ENCODE measurements at places on chromosomes 11 and 22.

GRCh38 chr11:115912484-115912945 lies 408.3 kb upstream of the CADM1 start:
- no peak for DNase-seq

DNA sequence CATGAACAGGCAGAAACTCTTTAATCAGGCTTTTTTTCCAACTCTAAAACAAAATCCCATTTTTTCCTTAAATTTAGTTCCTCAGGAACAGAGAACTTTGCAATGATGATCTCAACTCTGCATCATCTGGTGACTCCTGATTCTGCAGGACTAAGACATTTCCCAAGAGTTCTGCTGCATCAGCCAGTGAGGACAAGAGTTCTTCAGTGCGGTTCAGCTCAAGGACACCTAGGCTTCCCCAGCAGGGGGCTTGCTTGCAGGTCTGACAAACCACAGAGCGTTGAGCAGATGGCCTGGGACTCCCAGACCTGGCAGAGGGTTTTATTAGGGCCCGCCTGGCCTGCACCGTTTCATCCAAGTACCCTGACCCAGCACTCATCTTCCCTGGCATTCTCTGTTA lies 6.4 kb downstream of the CDCA5 start:
- peak; percentile 7 for DNase-seq

- no peak for DNase-seq
These were observed 49.1 kb downstream of the CDKN1C start for GRCh38 chr11:2836315-2837095.

GRCh38 chr11:132605825-132606570 lies 926.3 kb downstream of the OPCML start:
- DNase-seq: no peak

- DNase-seq: no peak
These were observed 54.7 kb upstream of the TCF20 start for GRCh38 chr22:42324990-42325710.

GRCh38 chr11:112971195-112971594 lies 10.0 kb downstream of the NCAM1 start:
- DNase-seq: no peak

DNA sequence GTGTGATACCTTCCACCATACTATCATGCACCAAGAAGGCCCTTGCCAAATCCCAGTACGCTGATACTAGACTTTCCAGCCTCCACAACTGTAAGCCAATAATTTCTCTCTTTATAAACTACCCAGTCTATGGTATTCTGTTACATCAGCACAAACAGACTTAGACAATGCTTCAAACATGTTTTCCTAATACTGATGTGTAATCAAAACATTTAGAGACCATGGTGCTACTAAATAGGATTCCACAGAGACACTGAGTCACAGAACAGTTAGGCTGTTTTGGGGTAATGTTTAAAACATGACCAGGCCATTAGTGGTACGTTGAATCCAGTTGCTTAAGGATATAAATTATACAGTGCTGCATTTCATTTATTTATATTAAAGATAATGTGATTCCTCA lies 103.7 kb downstream of the PICALM start:
- no peak for DNase-seq

- no peak for DNase-seq
These were observed 25.0 kb upstream of the KCNQ1OT1 start for GRCh38 chr11:2724653-2725367.

GRCh38 chr11:17831228-17831627 lies 96.6 kb downstream of the KCNC1 start:
- no peak for DNase-seq

GRCh38 chr22:47375621-47376321 lies 613.3 kb downstream of the TBC1D22A start:
- DNase-seq: no peak

- no peak for DNase-seq
These were observed 141.3 kb downstream of the GRIK4 start for GRCh38 chr11:120652705-120653335.

DNA sequence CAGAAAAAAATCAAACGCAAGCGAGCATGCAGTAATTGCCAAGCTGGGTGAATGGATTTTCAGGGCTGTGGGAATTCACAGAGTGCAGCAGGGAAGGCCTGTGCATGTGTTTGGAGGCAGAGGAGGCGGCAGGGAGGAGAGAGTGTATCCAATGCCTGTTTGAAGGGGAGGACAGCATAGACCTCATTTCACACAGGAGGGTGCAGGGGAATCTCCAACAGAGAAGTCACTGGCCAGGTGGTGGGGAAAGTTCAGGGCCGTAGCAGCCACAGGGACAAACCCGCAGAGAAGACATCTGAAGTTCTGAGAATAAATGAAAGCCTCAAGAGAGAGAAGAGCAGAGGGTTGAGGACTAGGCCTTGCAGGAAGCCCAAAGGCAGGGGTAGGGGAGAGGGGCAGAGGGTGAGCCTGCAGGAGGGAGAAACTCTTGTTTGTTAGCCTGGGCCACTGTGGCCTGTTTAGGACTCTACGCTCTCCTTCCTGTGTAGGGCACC lies 19.2 kb upstream of the KDM2A start:
- DNase-seq: no peak

DNA sequence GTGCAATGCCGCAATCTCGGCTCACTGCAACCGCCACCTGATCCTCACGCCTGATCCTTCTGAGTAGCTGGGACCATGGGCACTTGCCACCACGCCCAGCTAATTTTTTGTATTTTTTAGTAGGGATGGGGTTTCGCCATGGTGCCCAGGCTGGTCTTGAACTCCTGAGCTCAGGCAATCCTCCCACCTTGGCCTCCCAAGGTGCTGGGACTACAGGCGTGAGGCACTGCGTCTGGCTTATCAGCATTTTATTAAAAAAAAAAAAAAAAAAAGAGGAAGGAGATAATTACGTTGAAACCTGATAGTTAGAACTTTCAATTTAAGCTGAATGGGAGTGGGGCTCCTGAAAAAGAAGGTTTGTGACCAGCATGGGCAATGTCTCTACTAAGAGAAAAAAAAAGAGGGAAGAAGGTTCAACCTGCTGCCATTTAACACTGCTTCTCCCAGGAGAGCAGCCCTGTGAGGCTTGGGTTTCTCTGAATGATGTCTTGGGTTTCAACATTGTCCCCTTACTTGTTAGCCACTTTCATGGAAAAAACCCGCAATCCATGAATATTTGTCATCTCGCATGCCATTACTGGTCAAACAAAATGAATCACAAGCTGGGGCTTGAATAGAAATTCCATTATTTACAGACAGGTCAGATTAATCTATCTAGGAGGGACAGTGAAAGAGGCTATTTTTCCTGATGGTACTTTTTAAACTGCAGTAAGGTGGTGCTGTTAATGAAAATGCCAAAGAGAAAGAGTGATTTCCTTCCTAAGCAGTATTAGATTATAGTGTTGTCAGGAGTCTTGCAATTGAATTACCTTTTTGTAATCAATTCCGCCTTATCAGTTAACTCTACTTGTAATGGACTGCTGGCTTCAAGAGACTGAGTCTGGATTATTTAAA lies 72.5 kb downstream of the PACS1 start:
- no peak for DNase-seq

DNA sequence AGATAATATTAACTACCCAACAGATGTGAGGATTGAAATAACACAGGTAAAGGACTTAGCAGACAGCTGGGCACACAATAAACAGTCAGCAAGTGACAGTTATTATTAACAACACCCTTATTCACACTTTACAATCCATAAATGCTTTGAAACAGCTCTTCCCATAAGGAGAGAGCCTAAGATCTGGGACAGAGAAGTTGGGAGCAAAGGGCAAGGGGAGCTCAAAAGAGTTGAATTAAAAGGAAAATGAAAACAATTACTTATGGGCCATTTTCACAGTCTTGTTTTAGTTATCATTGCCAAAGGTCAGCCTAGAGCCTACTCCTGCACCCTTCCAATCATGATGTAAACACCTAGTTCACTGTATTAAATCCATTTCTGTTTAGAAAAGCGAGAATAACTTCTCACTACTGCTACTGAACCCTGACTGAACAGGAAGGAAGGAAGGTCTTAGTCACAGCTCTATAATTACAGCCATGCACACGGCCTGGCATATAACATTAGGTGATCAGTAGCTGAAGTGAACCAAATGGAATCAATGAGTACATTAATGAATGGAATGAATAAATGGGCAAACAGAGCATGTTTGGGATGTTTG lies 111.3 kb downstream of the PLEKHA7 start:
- DNase-seq: no peak

DNA sequence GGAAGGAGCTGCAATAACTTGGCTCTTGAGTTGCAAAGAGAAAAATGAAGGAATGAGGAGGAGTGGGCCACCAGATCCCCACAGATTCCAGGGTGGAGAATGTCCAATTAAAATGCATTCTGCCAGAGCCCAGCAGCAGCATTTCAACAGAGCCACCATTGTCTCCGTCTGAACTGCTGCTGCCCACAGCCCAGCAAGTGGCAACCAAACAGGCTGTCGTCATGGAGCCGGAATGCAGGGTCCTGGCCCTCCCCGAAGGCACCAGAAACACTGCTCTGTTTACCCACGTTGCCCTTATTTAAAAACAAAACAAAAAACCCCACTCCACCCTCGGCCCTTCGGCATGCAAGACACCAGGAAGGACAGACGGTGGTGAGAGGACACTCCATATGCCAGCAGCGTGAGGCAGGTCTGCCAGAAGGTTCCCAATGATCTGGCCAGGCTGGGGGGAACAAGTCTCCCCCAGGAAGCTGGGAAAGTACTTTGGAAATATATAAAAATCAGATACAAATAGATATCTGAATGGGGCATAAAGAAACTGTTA lies 32.5 kb downstream of the PLEKHA7 start:
- no peak for DNase-seq

DNA sequence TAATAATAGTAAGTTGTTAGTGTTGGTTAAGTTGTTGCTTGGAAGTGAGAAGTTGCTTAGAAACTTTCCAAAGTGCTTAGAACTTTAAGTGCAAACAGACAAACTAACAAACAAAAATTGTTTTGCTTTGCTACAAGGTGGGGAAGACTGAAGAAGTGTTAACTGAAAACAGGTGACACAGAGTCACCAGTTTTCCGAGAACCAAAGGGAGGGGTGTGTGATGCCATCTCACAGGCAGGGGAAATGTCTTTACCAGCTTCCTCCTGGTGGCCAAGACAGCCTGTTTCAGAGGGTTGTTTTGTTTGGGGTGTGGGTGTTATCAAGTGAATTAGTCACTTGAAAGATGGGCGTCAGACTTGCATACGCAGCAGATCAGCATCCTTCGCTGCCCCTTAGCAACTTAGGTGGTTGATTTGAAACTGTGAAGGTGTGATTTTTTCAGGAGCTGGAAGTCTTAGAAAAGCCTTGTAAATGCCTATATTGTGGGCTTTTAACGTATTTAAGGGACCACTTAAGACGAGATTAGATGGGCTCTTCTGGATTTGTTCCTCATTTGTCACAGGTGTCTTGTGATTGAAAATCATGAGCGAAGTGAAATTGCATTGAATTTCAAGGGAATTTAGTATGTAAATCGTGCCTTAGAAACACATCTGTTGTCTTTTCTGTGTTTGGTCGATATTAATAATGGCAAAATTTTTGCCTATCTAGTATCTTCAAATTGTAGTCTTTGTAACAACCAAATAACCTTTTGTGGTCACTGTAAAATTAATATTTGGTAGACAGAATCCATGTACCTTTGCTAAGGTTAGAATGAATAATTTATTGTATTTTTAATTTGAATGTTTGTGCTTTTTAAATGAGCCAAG lies 2.7 kb downstream of the NEAT1 start:
- no peak for DNase-seq

DNA sequence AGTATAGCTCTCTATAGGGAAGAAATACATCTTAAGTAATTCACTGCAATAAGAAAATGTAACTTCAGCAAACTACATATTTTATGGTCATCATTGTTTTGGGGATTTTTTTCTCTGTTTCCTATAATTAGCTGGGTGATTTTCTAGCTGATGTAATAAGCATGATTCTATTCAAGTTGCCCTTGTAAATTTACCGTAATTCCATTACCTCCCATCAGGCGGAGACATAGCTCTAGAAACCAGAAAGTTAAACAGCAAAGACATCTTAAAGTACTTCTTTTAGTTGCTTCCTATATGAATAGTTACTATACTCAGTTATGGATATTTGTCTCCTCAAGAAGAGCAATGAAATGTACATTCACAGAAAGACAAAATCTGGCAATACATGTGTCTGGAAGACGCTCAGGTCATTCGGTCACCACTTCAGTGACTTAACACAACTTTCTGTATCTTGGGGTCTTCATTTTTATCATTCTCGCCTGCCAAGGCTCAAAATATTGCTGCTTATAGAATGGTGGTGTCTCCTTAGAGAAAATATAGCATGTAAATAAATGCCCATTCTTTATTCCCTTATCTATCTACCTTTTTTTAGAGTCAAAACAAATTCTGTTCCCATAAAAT lies 239.9 kb upstream of the ZC3H12C start:
- DNase-seq: no peak

DNA sequence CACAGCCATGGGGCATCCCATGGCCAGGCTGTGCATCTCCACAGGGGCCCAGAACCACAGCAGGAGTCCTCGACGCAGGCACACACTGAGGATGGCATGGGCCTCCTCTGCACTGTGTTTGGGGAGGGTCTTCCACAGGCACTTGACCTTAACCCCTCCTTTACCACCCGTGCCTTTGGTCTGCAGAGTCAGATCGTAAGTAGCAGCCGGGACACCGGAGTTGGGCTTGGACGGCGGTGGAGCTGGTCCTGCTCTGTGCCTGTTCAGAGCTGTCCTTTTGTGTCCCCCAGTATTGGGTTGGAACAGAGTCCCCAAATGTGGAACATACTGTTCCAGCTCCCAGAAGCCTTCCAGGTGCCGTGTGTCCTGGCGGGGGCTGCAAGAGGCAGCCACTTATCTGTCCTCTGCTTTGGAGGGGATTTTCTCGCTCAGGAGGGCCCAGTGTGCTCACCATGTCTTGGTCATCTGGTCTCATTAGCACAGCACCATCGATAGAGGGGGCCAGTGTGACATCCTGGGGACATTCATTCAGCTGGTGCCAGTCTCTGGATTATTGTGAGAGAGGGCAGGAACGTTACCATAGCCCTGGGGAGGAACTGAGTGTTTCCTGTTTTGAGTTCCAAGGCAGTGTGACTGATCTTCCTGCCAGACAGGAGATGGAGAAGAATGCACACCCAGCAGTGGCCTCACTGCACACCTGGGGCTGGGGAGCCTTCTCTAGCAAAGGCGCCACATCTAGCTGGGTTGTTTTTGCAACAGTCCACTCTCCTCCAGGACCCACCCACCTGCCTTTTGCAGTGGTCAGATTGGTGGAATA lies 12.4 kb downstream of the CRELD2 start:
- DNase-seq: peak; percentile 41

DNA sequence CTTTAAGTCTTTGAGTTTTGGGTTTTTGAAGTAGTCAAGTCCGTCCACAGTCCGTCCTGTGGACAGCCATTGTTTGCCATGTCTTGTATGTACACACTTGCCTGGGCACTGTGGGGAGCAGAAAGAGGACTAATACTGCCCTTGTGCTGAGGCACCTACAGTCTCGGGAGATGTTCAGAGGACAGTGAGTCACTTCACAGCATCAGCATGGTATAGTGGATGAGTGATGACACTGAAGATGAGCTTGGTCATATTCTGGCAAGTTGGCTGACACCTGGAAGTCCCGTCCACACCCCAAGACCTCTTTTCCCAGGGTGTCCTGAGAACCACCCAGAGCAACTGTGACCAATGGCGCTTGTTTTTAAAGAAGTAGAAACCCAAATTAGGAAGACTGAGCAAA lies 29.2 kb downstream of the NF2 start:
- no peak for DNase-seq
